Airway epithelial cell (primary cell): ENCODE measurements at places on chromosomes 1 and 21. TPM values are rescaled to one million over a fixed set of nuclear protein-coding genes. Genes with fewer than 3 reads are reported as not detected.

ARID1A gene
- total RNA-seq: 15.1 and 29.9 TPM in 2 replicates

BACH1 gene
- 28.1 and 34.8 TPM in 2 replicates for total RNA-seq

C1orf94 gene
- total RNA-seq: not detected in 2 replicates

BEND5 gene
- total RNA-seq: 0.07 and 1.8 TPM in 2 replicates

TCEA3 gene
- 4.4 and 8.5 TPM in 2 replicates for total RNA-seq

HSD3B2 gene
- not detected in 2 replicates for total RNA-seq

CD48 gene
- not detected in 2 replicates for total RNA-seq

TTC22 gene
- 18.1 and 20.2 TPM in 2 replicates for total RNA-seq

TESK2 gene
- 3.2 and 4.7 TPM in 2 replicates for total RNA-seq

SEMA4A gene
- 7.6 and 16.6 TPM in 2 replicates for total RNA-seq

ACAP3 gene
- total RNA-seq: 33.2 and 37.7 TPM in 2 replicates

AJAP1 gene
- 0.33 and 0.56 TPM in 2 replicates for total RNA-seq

AVPR1B gene
- total RNA-seq: not detected in 2 replicates

OSBPL9 gene
- total RNA-seq: 48.4 and 65.2 TPM in 2 replicates

LCE2C gene
- not detected in 2 replicates for total RNA-seq

TTC39A gene
- 9.7 and 12.1 TPM in 2 replicates for total RNA-seq

LCE1E gene
- total RNA-seq: 0.37 TPM in 1 of 2 replicates, not detected in the other

OR10K1 gene
- total RNA-seq: not detected in 2 replicates

PDC gene
- not detected in 2 replicates for total RNA-seq

GUCA2B gene
- total RNA-seq: not detected in 2 replicates

ATP6V1G3 gene
- not detected in 2 replicates for total RNA-seq

CFAP45 gene
- 0.09 and 0.49 TPM in 2 replicates for total RNA-seq

LENEP gene
- 0.92 TPM in 1 of 2 replicates, not detected in the other for total RNA-seq

S1PR1 gene
- total RNA-seq: 0.14 and 1.2 TPM in 2 replicates

LCE1D gene
- total RNA-seq: not detected in 2 replicates

RNF115 gene
- 4.0 and 5.9 TPM in 2 replicates for total RNA-seq

SAMSN1 gene
- total RNA-seq: not detected in 2 replicates

GOLPH3L gene
- 16.4 and 22.5 TPM in 2 replicates for total RNA-seq

CDCA8 gene
- 17.1 and 22.4 TPM in 2 replicates for total RNA-seq

SPRR1B gene
- total RNA-seq: 1,378 and 2,304 TPM in 2 replicates

AGTRAP gene
- total RNA-seq: 89.7 and 119 TPM in 2 replicates

NHLH1 gene
- total RNA-seq: not detected in 2 replicates

FCRL6 gene
- total RNA-seq: not detected in 2 replicates

TRMT1L gene
- total RNA-seq: 14.8 and 20.9 TPM in 2 replicates

CAMK2N1 gene
- total RNA-seq: 9.2 and 12.2 TPM in 2 replicates

FAM167B gene
- not detected in 2 replicates for total RNA-seq

CYP4X1 gene
- total RNA-seq: 0.51 and 0.56 TPM in 2 replicates

IFNLR1 gene
- 3.4 and 8.0 TPM in 2 replicates for total RNA-seq

S100A4 gene
- total RNA-seq: 45.3 and 57.0 TPM in 2 replicates

CD53 gene
- not detected in 2 replicates for total RNA-seq

FH gene
- 87.0 and 92.5 TPM in 2 replicates for total RNA-seq

CTNNBIP1 gene
- 83.1 and 93.7 TPM in 2 replicates for total RNA-seq

SOX13 gene
- 11.8 and 14.2 TPM in 2 replicates for total RNA-seq

NPHS2 gene
- total RNA-seq: not detected in 2 replicates

DNAH14 gene
- 7.0 and 12.9 TPM in 2 replicates for total RNA-seq

KRTAP13-2 gene
- total RNA-seq: not detected in 2 replicates

CASZ1 gene
- total RNA-seq: 11.8 and 36.1 TPM in 2 replicates

CRB1 gene
- total RNA-seq: 0.05 TPM in 1 of 2 replicates, not detected in the other

TCP10L gene
- total RNA-seq: 0.21 TPM in 1 of 2 replicates, not detected in the other

EBNA1BP2 gene
- 145 and 162 TPM in 2 replicates for total RNA-seq

MROH9 gene
- total RNA-seq: not detected in 2 replicates

KRTAP19-3 gene
- not detected in 2 replicates for total RNA-seq
